Esophagus mucosa (tissue), 1 donor: ENCODE measurements at places on chromosomes 5 and 9. TPM values are rescaled to one million over a fixed set of nuclear protein-coding genes. Genes with fewer than 3 reads are reported as not detected.

- ATAC-seq: no peak
These were observed 62.6 kb upstream of the ECM2 start for GRCh38 chr9:92598382-92598781.

Gene TERT
- not detected for total RNA-seq

Gene LAMC3
- total RNA-seq: 0.52 TPM

Gene ORM2
- total RNA-seq: 0.36 TPM

Gene CDH6
- total RNA-seq: 0.60 TPM
